ENCODE measurements at places on chromosomes 4 and X.

GRCh38 chrX:65755786-65756185 lies 88.3 kb downstream of the MSN start:
- DNase-seq: no peak

- no peak for DNase-seq
These were observed 40.0 kb downstream of the RAPGEF2 start for GRCh38 chr4:159142681-159143384.

GRCh38 chrX:12309040-12309743 lies 170.9 kb downstream of the FRMPD4 start:
- no peak for DNase-seq

GRCh38 chr4:15376594-15376993 lies 51.2 kb upstream of the C1QTNF7 start:
- DNase-seq: no peak

- peak; percentile 41 for DNase-seq
These were observed at the start of gene CFAP97 for GRCh38 chr4:185203486-185204237. Gene CFAP97 (minus strand): TSS chr4:185204000. CDS start chr4:185191196, 12,804 bp downstream.

- no peak for DNase-seq
These were observed 9.9 kb downstream of the CPEB2 start for GRCh38 chr4:15012017-15012788.

DNA sequence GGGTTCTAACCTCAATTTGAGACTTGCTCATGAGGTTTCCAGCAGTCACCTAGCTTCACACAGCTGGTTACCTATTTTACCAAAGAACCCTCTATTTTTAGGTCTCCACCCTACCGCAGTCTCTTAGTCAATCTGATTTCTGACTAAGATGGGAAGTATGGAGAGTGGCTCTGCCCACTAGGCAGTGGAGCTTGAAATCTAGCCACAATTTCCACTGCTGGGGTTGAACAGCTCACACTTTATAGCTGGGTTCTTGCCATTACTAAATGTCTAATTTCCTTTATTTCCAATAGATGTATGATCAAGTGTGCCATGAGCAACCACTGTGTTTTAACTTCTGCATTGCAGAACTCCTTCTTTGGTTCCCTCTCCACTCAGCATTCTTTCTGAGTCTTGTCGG lies 43.1 kb downstream of the GASK1B start:
- DNase-seq: no peak

DNA sequence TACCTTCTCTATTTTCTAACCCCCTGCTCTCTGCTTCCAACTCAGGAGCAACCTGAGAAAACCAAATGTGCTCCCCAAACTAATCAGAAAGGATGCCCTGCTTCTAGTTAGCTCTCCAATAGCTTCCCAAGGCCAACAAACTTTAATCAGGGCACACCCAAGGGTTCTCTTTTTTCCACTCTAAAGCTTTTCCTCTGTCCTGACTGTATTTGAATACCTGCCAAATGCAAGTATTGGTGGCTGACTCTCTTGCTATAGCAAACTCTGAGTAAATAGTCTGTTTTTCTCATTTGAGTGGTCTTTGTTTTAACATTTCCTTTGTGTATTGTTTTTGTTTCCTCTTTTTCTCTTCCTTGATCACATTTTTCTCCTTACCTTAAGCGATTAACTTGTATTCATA lies 52.5 kb downstream of the GBA3 start:
- DNase-seq: no peak

GRCh38 chr4:105329081-105329480 lies 144.8 kb downstream of the PPA2 start:
- no peak for DNase-seq

DNA sequence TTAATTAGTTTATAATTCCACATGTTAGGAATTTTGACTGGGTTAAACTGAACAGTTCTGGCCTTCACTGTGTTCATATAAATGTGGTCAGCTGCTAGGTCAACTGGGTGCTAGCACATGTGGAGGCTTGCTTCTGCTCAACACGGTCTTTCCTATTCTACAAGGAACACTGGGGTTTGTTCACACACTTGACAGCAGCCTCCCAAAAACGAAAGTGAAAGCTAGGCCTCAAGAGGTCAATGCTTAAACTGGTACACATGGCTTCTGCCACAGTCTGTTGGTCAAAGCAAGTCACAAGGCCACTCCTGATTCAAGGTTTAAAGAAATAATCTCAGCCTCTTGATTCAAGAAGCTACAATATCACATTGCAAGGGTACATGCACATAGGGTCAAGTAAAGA lies 126.5 kb downstream of the QDPR start:
- DNase-seq: no peak

DNA sequence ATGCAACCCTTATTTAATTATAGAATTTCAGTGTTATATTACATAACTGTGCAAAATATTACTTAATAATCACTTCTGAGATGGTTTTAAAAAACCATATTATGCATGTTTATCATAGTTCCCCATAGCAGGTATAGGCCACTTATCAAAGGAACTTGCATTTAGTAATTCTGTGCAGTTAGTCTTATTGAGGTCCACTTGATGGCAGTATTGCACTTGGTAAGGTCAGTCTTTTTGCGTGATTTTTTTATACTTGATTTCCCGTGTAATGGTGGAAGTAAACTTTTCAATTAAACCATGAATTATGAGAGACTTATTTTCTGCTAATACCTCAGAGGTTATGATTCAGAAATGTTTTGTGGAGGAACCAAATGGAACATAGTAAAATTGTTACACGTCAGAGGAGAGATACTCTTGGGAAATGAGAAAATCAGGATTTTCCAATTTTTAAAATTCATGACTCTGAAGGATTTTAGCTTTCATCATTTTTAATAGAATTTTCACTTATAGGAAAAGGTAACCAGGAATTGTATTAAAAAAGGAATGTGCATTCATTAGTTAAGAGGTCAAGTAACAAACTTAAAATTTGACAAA lies 230.0 kb downstream of the CCSER1 start:
- no peak for DNase-seq

- no peak for DNase-seq
These were observed 8.2 kb upstream of the ZRSR2 start for GRCh38 chrX:15781961-15782699.

- DNase-seq: no peak
These were observed 41.8 kb upstream of the HS3ST1 start for GRCh38 chr4:11470438-11471045.

DNA sequence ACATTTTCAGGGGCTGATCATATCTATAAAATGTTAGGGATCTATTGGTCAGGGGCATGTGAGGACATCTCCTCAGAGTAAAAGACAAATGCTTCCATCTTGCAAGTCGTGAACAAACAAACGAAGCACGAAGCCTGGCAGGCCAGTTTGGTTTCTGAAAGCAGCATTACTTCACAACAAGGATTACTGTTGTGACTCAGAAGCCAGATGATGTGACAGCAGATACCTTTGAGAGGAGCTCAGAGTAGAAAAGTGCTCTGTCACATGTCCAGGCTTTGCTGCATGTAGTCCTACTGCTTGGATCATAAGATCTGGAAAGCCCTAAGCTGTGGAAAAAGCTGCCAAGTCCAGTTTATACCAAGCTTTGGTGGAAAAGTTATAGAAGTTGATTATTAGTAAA lies 1827.2 kb downstream of the ARAP2 start:
- DNase-seq: no peak

DNA sequence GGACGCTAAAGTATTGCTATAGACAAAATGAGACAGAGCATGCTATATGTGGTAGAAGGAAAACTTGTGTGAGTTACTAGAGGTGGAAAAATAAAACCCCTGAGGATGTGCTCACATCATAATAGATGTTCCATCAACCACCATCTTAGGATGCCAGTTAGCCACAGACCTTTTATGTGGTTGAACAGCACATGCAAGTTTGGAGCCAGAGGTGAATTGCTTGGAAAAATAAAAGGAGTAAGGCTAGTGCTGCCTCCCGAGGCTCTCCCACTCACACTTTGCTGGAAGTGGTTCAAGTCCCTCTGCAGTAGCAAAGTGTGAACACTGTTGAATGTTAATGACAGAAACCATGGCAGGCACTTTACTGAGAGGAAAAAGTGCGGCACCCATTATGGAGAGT lies 39.4 kb upstream of the PPARGC1A start:
- no peak for DNase-seq

DNA sequence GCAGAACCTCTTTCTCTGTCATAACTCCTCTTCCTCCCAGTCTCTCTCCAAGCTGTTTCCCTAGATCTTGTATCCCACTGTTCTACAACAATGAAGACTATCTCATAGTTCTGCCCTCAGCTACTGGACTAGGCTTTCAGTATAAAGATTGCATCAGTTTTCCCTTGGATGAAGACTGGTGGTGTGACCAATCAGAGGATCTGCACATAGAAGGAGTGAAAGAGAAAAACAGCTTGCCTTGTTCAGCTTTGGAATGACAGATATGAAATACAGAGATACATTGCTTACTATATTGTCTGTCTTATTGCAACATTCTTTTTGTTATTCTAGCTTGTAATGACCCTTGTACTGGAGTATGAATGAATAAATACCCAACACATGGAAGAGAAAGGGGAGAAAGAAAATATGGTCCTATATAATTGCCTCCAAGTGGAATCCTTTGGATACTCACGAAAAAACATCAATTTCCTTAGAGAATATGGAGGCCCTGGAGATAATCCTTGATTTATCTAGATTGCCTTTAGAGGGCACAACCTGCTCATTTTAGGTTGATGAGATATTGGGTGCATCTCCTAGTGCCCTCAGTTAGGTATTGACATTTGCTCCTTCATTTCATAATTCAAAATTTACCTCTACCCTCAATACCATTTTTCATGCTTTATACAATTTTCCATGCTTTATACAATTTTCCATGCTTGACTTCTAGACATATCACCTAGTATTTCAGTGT lies 395.8 kb downstream of the NAF1 start:
- no peak for DNase-seq

DNA sequence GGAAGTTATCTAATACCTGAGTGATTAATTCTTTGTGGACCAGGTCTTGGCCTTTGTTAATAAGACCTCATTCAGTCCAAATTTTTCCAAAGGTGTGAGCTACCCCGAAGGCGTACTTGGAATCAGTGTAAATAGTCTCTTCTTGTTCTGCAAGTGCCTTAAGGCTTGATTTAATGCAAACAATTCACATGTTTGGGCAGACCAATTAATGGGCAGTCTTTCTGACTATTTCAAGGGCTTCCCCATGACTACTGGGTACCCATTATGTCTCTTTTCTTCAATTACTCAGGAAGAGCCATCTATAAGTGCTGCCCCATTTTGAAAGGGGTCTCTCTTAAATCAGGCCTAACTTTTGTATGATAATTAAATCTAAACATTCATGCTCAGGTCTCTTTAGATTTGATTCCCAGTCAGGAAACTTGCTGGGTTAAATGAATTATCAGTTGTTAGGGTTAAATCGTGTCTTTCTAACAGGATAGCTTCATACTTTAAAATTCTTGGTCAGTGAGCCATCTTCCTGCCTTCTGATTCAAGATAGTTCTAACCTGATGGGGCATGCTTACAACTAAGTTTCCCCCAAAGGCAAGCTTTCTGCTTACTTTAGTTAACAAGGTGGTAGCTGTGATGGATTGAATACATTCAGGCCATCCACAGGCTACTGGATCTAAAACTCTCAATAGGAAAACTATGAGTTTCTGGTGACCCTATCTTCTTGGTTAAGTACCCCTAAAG lies 179.6 kb downstream of the CCNG2 start:
- DNase-seq: no peak

DNA sequence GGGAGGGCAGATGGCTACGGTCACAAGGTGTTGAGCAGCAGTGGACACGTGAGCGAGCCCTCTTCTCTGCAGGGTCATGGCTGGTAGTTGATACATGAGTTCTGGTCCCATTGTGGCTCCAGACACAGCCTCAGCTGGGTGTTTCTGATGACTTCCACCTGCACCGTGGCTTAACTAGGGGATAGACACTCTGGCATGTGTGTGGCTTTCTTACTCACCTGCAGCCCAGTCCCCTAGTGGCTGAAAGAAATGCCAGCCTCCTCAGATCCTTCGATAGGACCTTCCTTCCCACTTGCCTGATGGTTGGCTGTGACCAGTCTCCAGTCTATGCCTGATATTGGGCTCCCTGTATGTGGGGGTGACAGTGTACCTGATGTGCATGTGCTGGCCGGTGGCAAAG lies 5.0 kb downstream of the GPR78 start:
- no peak for DNase-seq

- no peak for DNase-seq
These were observed 29.6 kb upstream of the ANAPC4 start for GRCh38 chr4:25347473-25347872.

DNA sequence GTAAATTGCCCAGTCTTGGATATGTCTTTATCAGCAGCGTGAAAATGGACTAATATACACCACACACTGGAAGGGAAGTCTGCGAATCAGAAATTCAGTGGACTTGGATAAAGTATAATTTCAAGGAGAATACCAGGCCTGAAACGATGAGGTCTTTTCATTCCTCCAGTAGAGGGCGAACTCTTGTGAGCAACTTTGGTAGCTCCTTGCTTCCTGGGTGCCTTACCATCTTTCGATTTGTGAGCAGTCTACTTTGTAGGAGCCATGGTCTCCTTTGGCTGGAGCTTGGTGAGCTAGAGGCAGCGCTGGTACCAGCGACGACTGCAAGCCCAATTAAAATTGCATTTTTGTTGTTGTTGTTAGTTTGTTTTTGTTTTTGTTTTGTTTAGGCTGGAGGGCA lies 791.9 kb downstream of the FAT4 start:
- DNase-seq: no peak

DNA sequence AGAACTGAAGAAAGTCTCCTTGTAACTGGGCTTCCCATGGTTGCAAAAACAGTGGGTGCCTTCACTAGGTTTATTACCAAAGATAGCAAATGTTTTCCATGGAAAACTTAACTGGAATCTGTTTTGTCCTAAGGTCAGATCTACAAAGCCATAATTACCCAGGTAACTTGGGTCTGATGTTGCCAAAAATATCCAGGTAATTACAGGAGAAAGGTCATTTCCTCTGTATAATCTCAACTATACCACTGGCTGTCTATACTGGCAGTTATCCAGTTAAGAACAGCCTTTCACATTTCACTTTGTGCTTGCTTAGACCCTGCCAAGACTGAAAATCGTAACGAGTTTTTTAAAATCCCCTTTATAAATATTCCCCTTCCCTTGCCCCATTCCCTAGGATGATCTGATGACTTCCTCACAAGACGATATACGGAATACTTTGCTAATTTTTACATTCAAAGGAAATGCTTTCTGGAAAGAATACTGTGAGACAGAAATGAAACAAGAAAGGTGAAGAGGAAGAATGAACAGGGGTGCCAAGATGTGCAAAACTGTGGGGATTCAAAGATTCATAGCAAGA lies 105.5 kb downstream of the MAML3 start:
- no peak for DNase-seq
